Upper lobe of left lung (tissue), 6 donors: ENCODE measurements at places on chromosomes 12 and 14. TPM values are rescaled to one million over a fixed set of nuclear protein-coding genes. Genes with fewer than 3 reads are reported as not detected.

DNA sequence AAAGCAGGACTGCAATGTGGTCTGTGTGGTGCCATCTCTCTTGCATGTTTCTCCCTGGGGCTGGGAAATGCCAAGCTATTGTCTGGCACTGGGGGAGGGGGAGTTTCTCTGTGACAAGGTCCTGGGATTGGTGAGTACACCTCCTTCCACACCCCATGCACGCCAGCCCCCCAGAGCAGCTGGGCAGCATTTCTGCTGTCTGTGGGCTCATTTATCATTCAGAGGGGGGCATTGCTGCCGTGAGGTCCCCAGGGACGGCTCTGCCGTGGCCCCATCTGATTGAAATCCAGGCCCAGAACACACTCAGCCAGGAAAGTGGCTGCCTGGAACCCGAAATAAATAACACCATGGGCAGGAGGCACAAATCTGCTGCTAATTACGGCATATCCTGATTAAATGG, 12.6 kb upstream of the FAM222A start:
- H3K4me1 ChIP-seq = no peaks in the 10 kb centered on the region
- no peak for DNase-seq
- H3K4me3 ChIP-seq = no peak overlapping the region
- no peaks in the 10 kb centered on the region for H3K36me3 ChIP-seq

Gene PLEKHG7
- 15.7 TPM for total RNA-seq

DNA sequence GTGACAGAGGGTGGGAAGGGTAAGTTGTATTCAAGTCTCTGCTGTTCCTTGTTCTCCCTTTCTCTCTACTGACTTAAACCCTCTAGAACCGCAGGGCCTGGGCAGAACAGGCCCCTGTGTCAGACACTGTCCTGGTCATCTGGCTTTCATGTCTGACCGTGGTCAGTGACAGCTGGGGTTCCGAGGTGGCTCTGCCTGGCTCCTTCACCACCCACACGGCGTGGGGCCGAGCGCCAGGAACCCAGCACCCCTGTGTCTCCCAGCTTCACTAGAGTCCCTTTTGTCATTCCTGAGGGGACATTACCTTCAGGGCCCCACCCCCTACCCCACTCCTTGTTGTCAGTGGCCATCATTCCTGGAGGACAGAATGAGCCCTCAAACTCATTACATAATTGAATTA, 168.9 kb downstream of the ADGRD1 start:
- peak; percentile 59 for DNase-seq
- H3K4me3 ChIP-seq = no peak overlapping the region
- no peak overlapping the region for H3K27ac ChIP-seq
- peaks cover 14% of the 10 kb centered on the region for H3K36me3 ChIP-seq
- no peaks in the 10 kb centered on the region for H3K27me3 ChIP-seq
- no peaks in the 10 kb centered on the region for H3K4me1 ChIP-seq

GRCh38 chr12:101870925-101871324, 6.5 kb upstream of the DRAM1 start:
- no peaks in the 10 kb centered on the region for H3K27me3 ChIP-seq
- H3K4me1 ChIP-seq = peaks cover 7% of the 10 kb centered on the region
- no peak overlapping the region for H3K4me3 ChIP-seq
- H3K36me3 ChIP-seq = no peaks in the 10 kb centered on the region
- DNase-seq = no peak

DNA sequence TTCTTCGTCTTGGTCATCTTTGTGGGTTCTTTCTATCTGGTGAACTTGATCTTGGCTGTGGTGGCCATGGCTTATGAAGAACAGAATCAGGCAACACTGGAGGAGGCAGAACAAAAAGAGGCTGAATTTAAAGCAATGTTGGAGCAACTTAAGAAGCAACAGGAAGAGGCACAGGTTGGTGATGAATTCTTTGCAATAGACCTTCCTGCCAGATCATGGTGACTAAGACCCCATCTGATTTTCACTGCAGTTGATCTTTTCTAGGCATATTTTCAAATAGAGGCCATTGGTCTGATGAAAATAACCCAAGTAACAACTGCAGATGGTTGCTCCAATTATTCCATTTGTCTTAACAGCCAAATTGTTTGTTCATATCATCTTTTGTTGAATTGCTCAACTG, 114.4 kb downstream of the SCN8A start:
- no peak for DNase-seq
- no peaks in the 10 kb centered on the region for H3K27me3 ChIP-seq
- H3K27ac ChIP-seq = no peak overlapping the region
- no peaks in the 10 kb centered on the region for H3K4me1 ChIP-seq
- no peak overlapping the region for H3K4me3 ChIP-seq

GRCh38 chr12:117835156-117835555, 133.6 kb downstream of the KSR2 start:
- H3K27ac ChIP-seq = no peak overlapping the region
- H3K36me3 ChIP-seq = no peaks in the 10 kb centered on the region
- DNase-seq = no peak
- no peaks in the 10 kb centered on the region for H3K27me3 ChIP-seq
- no peak overlapping the region for H3K4me3 ChIP-seq

DNA sequence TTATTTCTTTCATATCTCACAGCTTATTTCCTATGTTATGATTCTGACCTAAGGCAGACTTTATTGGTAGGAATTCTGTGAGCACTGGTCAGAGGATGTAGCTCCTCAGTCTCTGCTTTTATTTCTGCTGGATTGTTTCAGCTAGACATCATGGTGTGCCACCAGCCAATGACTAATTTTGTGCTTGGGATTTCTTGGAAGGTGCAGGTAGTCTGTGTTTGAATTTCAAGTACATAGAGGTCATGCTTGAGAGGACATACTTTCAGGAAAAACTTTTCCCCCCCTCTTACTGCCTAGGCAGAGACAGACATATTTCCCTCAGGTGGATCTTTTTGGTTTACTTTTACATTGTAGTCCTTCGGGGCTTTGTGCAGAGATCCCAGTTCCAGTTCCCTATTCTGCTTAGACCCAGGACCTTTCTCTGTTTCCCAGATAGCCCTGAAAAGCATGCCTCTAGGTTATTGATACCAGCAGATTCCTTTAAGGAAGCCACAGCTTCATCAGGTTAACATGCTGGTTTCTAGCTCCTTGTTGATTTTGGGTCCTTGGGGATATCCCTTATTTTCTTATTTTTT, 28.6 kb downstream of the BRMS1L start:
- DNase-seq = no peak
- H3K4me1 ChIP-seq = no peaks in the 10 kb centered on the region
- no peak overlapping the region for H3K27ac ChIP-seq
- H3K27me3 ChIP-seq = no peaks in the 10 kb centered on the region

DNA sequence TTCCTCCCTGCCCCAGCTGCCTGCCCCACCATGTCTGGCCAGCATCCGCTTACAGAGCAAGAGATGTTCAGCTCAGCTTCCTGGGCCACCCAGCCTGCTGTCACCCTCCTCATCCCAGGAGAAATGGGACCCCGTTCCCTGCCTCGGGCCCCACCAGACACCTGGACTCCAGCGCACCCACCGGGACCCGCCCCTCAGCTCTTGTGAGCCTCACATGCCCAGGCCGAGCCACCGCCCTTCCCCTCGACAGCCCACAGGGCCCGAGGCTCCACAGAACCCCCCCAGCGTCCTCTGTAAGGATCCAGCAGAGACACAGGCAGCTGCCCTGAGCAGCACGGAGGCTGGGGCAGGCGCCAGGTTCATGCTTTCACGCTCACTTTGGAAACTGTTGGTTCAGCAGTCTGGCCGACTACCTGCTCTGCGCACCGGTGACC, 18.4 kb upstream of the C14orf180 start:
- peaks cover 8% of the 10 kb centered on the region for H3K4me1 ChIP-seq
- H3K36me3 ChIP-seq = no peaks in the 10 kb centered on the region
- no peak overlapping the region for H3K4me3 ChIP-seq
- H3K27me3 ChIP-seq = no peaks in the 10 kb centered on the region
- H3K27ac ChIP-seq = no peak overlapping the region

- no peaks in the 10 kb centered on the region for H3K4me1 ChIP-seq
- no peak overlapping the region for H3K4me3 ChIP-seq
- H3K27ac ChIP-seq = no peak overlapping the region
These were observed 65.4 kb downstream of the C14orf132 start for GRCh38 chr14:96104469-96105057.

- H3K27ac ChIP-seq = no peak overlapping the region
- no peaks in the 10 kb centered on the region for H3K27me3 ChIP-seq
- H3K4me1 ChIP-seq = no peaks in the 10 kb centered on the region
- H3K4me3 ChIP-seq = no peak overlapping the region
These were observed 36.0 kb upstream of the GARIN6 start for GRCh38 chr12:99611599-99611998.

- H3K4me1 ChIP-seq = no peaks in the 10 kb centered on the region
- no peaks in the 10 kb centered on the region for H3K36me3 ChIP-seq
- H3K27me3 ChIP-seq = no peaks in the 10 kb centered on the region
- H3K4me3 ChIP-seq = no peak overlapping the region
- no peak for DNase-seq
- no peak overlapping the region for H3K27ac ChIP-seq
These were observed 53.3 kb downstream of the KIF21A start for GRCh38 chr12:39389399-39390150.

DNA sequence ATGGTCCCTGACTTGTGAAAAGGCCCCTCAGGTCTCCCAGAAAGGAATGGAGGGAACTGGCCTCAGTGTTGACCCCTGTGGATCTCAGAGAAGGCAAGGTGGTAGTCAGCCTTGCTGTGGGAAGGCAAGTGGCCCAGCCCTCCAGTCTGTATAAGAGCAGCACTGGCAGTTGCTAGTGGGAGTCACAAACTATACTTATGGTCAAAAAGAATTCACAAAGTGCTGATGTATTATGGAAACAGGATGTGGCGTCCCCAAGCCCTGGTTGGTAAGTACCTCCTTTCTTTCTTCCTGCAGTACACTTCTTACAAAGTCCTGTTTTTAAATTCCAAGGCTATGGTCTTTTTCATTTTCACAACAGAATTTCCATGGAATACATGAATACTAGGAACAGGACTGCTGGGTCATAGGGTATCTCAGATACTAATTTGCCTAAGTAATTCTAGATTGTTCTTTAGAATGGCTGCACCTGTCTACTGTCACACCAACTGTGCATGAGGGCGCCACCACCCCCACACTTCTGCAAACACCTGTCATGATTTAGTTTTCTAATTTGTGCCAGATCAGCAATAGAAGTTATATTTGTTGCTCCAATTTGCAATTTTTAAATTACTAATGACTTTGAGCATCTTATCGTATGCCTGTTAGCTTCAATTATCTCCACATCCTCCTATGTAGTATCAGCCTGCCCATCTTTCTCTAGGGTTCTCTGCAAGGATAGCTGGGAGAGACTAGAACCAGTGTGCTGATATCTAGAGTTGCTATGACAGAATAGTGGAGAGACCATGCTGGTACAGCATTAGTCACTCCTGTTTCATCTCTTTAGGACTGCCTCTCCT, 40.7 kb upstream of the TMEM263 start:
- no peak overlapping the region for H3K4me3 ChIP-seq
- no peaks in the 10 kb centered on the region for H3K4me1 ChIP-seq
- H3K36me3 ChIP-seq = no peaks in the 10 kb centered on the region
- no peaks in the 10 kb centered on the region for H3K27me3 ChIP-seq

DNA sequence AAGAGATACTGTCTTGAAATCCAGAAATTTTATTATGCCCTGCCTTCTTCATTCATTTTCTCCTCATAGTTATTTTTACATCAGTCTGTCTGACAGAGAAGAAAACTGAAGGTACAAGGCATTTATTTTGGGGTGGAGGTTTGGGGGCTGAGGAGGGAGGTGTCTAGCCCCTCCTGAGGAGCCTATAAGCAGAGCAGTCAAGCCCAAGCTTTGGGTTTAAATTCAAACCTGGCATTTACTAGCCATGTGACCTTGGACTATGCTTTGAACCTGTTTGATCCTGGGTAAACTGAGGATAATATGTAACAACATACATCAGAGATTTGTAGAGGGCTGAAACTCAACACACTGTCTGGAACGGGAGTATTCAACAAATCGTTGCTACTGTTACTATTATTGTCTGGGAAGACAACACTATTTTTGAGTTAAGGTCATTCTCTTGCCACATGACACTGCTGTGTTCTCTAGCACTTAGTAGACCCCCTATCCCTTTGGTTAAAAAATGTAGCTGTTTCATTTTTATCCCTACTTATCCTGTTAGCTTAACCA, 66.1 kb upstream of the STRN3 start:
- no peak overlapping the region for H3K4me3 ChIP-seq
- no peaks in the 10 kb centered on the region for H3K27me3 ChIP-seq
- peaks cover 18% of the 10 kb centered on the region for H3K4me1 ChIP-seq

Gene RIMBP2
- 0.44 TPM for total RNA-seq

DNA sequence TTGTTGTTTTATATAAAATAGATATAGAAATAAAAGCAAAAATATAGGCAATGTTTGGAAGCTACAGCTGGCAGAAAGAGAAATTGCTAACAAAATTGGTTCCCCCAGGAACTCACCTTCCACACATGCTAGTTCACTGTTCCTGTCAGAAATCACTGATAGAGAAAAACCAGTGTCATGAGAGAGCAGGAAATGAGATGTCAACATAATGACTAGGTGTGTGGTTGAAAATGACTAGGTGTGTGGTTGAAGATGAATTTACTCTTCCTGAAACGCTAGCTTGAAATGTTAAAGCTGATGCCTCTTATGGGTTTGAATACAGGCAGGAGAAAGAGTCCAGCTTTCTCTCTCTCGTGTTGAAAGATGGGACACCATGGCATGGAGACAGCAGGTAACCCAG, 216.3 kb downstream of the C12orf42 start:
- DNase-seq = no peak
- H3K27ac ChIP-seq = no peak overlapping the region
- H3K36me3 ChIP-seq = no peaks in the 10 kb centered on the region
- H3K4me1 ChIP-seq = no peaks in the 10 kb centered on the region
- H3K27me3 ChIP-seq = no peaks in the 10 kb centered on the region

- peaks cover 15% of the 10 kb centered on the region for H3K4me1 ChIP-seq
- H3K36me3 ChIP-seq = no peaks in the 10 kb centered on the region
- no peaks in the 10 kb centered on the region for H3K27me3 ChIP-seq
These were observed 13.2 kb downstream of the PLBD1 start for GRCh38 chr12:14554281-14555007.

- H3K27ac ChIP-seq = no peak overlapping the region
- H3K36me3 ChIP-seq = no peaks in the 10 kb centered on the region
- H3K4me3 ChIP-seq = no peak overlapping the region
- H3K27me3 ChIP-seq = no peaks in the 10 kb centered on the region
- no peak for DNase-seq
These were observed 121.3 kb upstream of the IGF1 start for GRCh38 chr12:102601621-102602020.

- DNase-seq = peak; percentile 53
- peaks cover 58% of the 10 kb centered on the region for H3K36me3 ChIP-seq
- H3K27ac ChIP-seq = no peak overlapping the region
- no peak overlapping the region for H3K4me3 ChIP-seq
- H3K27me3 ChIP-seq = no peaks in the 10 kb centered on the region
- H3K4me1 ChIP-seq = no peaks in the 10 kb centered on the region
These were observed 43.0 kb upstream of the ANO2 start for GRCh38 chr12:5988088-5988487.

Gene PLA2G1B
- total RNA-seq = 67.3 TPM

Gene GPX2
- total RNA-seq = 1.3 TPM

Gene NPFF
- total RNA-seq = not detected

Gene COX8C
- not detected for total RNA-seq
